CD8-positive, alpha-beta memory T cell (primary cell): ENCODE measurements at places on chromosomes 13 and 19. TPM values are rescaled to one million over a fixed set of nuclear protein-coding genes. Genes with fewer than 3 reads are reported as not detected.
A peak's percentile ranks its signal among the peaks of the same experiment; 100 is the strongest.

DNA sequence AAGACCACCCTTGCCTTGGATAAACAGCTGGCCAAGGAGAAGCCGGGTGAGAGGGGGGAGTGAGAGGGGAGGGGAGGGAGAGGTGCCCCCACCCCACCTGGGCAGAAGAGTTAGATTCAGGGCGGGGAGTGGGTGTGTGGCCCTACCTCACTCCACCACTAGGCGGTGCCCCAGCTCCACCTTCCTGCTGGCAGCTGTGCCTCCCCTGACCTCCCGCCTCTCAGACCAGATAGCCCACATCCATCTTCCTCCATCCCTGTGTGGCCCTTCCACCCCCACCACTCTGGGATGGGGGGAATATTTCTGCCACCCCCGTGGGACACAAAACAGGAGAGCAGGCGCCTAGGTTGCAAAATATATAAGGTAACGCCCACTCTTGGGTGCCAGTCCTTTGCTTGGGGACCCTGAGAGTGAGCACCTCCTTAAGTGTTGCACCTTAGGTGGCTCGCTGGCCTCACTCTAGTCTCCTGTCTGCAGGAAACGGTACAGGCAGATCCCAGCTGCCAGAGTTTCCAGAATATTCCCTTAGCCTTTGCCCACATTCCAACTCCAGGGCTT lies 13.8 kb upstream of the EHD2 start:
- no peak for DNase-seq

DNA sequence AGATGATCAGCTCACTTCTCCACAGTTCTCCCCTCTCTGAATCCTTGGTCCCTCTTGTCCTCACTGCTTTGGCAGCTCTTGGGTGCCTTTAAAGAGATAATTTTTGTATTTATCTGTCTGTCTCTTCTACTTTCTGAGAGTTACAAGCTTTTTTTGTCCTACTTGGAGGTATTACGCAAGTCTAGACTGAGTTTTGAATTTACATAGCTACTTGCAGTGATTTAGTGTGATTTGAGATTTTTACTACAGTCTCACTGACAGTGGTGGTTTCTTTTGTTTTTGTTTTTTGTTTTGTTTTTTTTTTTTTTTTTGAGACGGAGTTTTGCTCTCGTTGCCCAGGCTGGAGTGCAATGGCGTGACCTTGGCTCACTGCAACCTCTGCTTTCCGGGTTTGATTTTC lies 22.1 kb downstream of the URI1 start:
- DNase-seq = no peak

DNA sequence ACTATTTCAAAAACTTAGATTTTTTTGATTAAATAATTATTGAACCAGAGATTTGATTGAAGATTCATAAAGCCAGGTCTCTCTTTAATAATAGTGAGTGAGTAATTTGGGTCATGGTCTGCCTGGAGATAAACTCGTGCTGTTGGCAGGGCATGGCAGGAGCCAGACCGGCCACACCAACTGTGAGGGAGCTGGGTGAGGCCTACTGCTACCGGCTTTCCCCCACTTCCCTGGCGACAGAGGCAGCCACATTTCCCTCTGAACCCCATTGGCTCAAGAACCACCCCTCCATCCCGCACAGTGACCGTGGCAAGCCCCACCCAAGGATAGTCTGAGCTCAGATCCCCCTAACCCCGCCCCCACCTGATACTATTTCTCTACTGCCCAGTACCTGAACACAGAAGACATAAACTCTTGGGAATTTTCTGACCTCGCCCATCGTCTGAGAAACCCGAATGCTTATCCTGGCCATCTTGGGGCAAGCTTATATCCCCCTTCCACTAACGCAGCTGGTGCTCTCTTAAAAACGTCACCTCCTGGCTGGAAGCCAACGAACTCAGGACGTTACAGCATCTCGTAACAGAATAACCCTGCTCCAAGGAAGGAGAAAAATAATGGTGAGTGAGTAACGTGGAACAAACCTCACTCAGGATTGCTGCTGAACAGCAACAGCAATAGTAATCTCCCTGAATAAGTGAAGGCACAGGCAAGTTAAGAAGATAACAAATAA lies 627.6 kb upstream of the PCDH9 start:
- no peak for DNase-seq

GRCh38 chr13:65926750-65927171 lies 1303.4 kb downstream of the PCDH9 start:
- DNase-seq = no peak

GRCh38 chr19:3784607-3785450 lies 1.4 kb downstream of the MATK start:
- DNase-seq = no peak

DNA sequence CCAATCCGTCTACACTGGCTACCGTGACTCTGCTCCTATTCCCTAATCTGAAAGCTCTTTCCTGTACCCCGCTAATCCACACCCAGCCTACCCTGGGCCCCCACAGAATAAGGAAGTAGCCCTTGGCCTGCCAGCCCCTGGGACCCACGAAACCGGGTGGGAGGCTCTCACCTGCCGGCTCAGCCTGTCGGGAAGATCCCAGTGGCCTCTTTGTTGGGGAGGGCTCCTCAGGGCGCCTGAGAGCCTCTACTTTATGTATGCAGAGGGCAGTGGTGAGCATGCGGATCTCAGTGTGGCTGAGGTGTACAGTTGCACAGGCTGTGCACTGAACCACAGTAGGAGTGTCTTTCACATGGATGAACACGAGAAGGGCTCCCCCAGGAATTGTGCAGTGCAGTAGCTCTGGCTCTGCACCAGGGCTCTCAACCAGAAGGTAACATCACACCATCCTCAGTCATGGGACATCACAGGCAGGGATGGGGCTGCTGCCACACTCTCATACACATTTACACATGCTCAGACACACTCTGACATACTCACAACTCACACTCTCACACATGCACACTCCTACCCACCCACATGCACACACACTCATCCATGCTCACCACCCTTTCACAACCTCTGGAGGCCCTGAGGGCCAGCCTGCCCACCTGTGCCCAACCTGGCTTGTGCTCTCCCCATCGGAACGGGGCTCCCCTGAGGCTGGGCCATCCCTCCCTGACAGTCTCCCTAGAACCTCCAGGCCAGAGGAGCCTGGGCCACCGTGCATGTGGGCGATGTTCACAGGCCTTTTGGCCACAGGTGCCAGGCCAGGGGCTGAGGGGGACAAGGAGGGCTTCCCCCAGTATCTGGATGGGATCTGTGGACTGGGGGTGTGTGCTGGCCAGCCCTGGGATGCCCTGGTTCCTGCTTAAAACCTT lies 135.0 kb downstream of the URI1 start:
- no peak for DNase-seq

- no peak for DNase-seq
These were observed 153.0 kb upstream of the UQCRFS1 start for GRCh38 chr19:29365836-29366417.

DNA sequence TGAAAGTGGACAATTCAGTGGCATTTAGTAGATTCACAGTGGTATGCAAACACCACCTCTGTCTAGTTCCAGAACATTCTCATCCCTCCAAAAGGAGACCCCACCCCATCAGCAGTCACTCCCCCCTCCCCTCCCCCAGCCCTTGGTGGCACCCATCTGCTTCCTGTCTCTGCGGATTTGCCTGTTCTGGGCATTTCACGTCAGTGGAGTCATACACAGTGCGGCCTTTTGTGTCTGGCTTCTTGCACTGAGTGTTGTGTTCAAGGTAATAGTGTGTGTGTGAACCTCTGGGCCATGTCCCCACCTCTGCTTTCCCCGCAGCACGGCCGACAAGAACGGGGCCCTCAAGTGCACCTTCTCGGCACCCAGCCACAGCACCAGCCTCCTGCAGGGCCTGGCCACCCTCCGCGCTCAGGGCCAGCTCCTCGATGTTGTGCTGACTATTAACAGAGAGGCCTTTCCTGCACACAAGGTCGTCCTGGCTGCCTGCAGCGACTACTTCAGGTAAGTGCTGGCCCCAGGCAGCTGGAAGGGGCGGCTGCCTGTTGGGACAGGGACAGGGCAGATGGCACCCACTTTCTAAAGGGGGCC lies 19.4 kb upstream of the CRTC1 start:
- DNase-seq = no peak

DNA sequence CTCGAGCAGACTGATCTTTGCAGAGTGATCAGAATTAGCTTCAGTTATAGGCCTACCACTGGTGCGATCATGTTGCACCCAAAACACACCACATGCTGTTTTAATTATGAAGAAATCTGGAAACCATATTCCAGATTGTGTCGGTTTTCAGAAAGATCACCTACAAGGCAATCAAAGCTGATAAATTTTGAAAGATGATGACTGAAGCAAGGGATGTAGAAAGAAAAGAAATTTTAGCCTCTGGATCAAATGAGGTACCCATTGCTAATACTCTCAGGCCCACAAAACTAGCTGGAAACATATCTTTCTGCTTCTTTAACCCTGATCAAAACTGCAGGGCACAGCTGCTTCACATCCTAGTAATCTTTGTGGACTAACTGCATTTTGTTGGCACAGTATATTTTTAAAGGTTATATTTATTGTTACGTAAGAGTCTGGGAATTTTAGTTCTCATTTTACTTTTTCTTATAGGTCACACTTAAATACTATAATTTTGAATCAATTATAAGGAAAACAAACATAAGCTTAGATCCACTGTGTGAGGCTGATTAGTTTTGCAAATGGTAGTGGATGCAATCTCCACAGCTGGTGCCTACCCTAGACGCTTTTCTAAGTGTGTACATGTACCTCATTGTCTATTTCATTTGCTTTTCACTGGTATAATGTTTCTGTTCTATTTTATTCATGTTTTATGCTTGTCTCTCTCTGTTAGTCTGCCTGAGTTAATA lies 150.9 kb downstream of the RGCC start:
- DNase-seq = no peak

- DNase-seq = no peak
These were observed 48.9 kb upstream of the TNFSF11 start for GRCh38 chr13:42525035-42525504.

- DNase-seq = no peak
These were observed 612.1 kb downstream of the TBC1D4 start for GRCh38 chr13:74869846-74870245.

DNA sequence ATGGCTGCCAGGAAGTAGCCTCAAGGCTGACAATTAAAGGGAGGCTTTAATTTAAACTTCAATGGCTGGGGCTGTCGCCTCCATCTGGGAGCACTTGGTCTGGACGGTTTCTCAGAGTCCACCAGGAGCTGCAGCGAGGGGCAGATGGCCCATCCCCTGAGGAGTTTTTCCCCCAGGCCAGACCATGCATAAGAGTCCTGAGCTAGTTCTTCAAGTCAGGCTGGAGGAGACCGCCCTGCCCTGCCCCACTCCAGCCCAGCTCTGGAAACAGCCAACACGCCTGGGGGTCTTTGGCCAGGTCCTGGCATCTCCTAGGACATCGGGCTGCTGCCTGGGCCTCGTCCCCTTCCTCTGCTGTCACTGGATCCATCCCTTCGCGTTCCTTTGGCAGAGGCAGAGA lies 5.3 kb upstream of the ACTN4 start:
- DNase-seq = no peak

- DNase-seq = no peak
These were observed 94.1 kb downstream of the ATP11A start for GRCh38 chr13:112783978-112784371.

- DNase-seq = no peak
These were observed 11.5 kb downstream of the HIPK4 start for GRCh38 chr19:40378509-40378908.

DNA sequence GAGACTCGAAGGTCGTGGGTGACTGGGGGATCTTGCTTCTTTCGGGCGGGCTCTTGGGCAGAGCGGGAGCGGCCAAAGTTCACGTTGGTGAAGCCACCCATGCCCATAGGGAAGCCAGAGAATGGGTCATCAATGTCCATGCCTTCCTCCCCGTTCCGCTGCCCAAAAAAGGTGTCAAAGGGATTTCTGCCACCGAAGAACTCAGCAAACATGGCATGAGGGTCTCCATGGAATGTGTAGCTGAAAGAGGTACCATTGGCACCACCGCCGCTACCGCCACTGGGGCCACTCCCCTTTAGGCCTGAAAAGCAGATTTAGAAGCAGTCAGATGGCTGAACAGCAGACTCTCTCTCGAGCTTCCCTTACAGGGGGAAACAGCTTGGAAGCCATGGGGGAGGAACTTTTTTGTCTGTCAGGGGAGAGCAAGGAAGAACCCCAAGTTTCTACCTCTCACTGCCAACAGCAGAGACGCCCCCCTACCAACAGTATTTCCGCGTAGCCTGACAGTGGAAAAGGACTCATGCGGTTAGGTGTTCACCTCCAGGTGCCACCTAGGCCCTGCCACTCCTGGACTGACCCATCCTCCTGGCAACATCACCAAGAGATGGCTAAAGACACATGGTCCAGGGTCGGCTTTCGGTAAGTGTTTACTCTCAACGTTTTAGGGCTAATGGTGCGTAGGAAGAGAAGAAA lies 1.3 kb downstream of the DNAJB1 start:
- DNase-seq = peak; percentile 24

The PCSK4 gene
- 1.3 TPM for total RNA-seq

The CNN1 gene
- not detected for total RNA-seq

The ZNF433 gene
- 0.35 TPM for total RNA-seq

The FCAR gene
- not detected for total RNA-seq

The LILRB1 gene
- total RNA-seq = 1.3 TPM

The ZNF773 gene
- total RNA-seq = 8.1 TPM

The ADM5 gene
- total RNA-seq = 7.2 TPM

The IGLON5 gene
- 0.09 TPM for total RNA-seq

The KIR3DL1 gene
- total RNA-seq = 0.28 TPM

The CCNA1 gene
- not detected for total RNA-seq
